ENCODE measurements at places on chromosomes 2 and 18.

DNA sequence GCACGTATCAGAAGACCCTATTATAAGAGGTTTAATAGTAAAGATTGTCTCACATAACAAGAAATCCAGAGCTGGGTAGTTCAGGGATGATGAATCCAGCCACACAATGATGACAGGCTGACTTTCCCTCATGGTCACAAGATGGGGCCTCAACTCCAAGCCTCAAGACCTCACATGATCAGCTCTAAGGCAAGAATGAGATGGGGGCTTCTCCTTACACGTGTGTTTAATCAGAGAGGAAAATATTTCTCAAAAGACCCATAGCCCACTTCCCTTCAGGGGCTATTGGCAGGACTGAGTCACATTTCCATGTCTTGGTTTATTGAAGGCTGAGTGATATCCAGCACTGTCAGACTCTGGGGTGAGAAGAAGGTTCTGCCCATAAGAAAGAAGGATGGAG is 100.2 kb upstream of the FOSL2 start:
- H3K4me1 ChIP-seq = no peaks in the 10 kb centered on the region
- no peak for DNase-seq
- no peaks in the 10 kb centered on the region for H3K27me3 ChIP-seq
- no peak overlapping the region for H3K27ac ChIP-seq
- H3K36me3 ChIP-seq = no peaks in the 10 kb centered on the region
- no peak overlapping the region for H3K4me3 ChIP-seq

GRCh38 chr18:5410582-5410981 is 115.1 kb upstream of the ZBTB14 start:
- H3K4me1 ChIP-seq = no peaks in the 10 kb centered on the region
- no peaks in the 10 kb centered on the region for H3K36me3 ChIP-seq
- H3K27ac ChIP-seq = no peak overlapping the region
- DNase-seq = no peak
- H3K4me3 ChIP-seq = no peak overlapping the region
- no peaks in the 10 kb centered on the region for H3K27me3 ChIP-seq

GRCh38 chr2:182866461-182867406 is at the start of gene FRZB:
FRZB (minus strand) TSS chr2:182866637; CDS start chr2:182866552, 85 bp downstream.
- DNase-seq = peak; percentile 73
- no peak within 1 kb of the TSS for H3K27ac ChIP-seq
- peaks cover 5% of the 10 kb centered on the region for H3K4me1 ChIP-seq
- no peaks in the 10 kb centered on the region for H3K27me3 ChIP-seq
- no peaks in the 10 kb centered on the region for H3K36me3 ChIP-seq

DNA sequence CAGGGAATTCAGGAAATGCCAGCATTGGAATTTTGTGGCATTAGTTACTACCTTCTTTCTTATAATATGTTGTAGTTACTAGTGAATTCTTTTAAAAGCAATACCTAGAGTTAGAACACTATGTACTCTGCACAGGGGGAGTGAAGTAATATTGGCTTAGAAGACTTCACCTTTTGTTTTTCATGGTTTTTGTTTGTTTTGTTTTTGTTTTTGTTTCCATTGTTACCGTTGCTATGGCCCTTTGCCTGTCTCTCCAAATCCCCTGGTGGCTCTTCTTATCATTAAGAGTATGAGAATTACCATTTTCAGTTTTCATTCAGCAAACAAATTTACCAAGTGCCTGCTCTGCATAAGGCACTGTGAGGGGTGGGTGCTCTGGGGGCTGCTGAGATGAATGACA is 160.1 kb downstream of the HAUS1 start:
- no peak overlapping the region for H3K4me3 ChIP-seq
- H3K27ac ChIP-seq = no peak overlapping the region
- DNase-seq = no peak
- no peaks in the 10 kb centered on the region for H3K4me1 ChIP-seq
- peaks cover 13% of the 10 kb centered on the region for H3K36me3 ChIP-seq

- no peak overlapping the region for H3K4me3 ChIP-seq
- H3K4me1 ChIP-seq = no peaks in the 10 kb centered on the region
- no peak overlapping the region for H3K27ac ChIP-seq
Observed at GRCh38 chr18:966759-967576, 62.3 kb downstream of the ADCYAP1 start.

GRCh38 chr2:219490186-219490585 is 8.5 kb upstream of the GMPPA start:
- no peaks in the 10 kb centered on the region for H3K27me3 ChIP-seq
- no peak overlapping the region for H3K27ac ChIP-seq
- no peaks in the 10 kb centered on the region for H3K4me1 ChIP-seq
- H3K36me3 ChIP-seq = no peaks in the 10 kb centered on the region
- DNase-seq = no peak

DNA sequence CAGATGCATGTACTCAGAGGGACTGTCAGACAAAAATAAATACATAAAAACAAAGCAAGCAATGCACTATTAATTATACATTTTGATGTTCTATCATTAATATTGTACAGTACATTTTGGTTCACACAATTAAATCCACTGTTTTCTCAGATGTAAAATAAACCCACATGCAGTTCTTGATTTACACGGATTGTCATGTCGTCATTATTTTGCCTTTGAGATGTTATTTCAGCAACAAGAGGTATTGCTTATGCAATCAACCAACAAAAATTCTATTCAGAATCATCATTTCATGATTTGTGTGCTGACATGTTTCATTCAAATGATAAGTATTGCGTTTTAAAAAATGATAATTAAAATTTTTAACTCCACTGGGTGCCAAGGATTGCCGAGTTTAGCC is 79.2 kb downstream of the TSHZ1 start:
- H3K27ac ChIP-seq = no peak overlapping the region
- H3K27me3 ChIP-seq = no peaks in the 10 kb centered on the region
- H3K4me1 ChIP-seq = no peaks in the 10 kb centered on the region

DNA sequence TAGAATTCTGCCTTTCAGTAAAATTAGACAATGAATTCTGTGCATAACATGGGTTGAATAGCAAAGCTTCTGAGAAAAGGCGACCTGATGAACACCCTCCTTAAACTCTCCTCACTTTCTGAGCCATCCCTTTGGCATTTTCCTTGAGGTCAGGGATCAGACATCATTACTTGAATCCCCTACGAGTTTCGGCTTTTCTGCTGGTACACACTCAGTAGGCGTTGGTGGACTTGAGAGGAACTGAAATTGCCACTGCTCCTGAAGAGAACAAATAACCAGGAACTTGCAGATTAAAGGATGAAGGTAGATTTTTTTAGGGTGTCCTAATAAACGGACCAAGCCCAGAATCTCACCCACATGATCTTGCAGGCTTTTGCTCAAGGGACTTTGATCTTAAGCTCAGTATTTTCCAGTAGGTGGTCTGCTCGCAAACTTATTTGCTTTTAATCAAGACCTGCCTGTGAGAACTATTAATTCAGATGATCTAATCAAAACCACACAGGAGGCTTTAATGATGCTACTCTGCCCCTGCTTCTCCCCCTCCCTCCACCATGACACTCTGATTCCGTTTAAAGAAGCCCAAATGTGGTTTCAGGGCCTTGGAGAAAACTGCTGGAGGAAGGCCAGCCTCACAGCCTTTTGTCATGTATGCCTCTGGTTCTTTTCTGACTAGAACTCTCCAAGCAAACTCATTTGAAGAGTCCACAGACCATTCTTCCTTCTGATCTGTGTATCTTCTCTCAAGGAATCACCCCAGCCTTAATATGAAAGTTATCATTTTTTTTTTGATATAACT is 124.9 kb downstream of the PRKCE start:
- H3K4me1 ChIP-seq = no peaks in the 10 kb centered on the region
- no peaks in the 10 kb centered on the region for H3K27me3 ChIP-seq
- no peaks in the 10 kb centered on the region for H3K36me3 ChIP-seq
- no peak for DNase-seq

- H3K4me3 ChIP-seq = no peak overlapping the region
- no peaks in the 10 kb centered on the region for H3K27me3 ChIP-seq
- H3K27ac ChIP-seq = no peak overlapping the region
- no peak for DNase-seq
- H3K36me3 ChIP-seq = no peaks in the 10 kb centered on the region
Observed at GRCh38 chr18:76371301-76372203, 123.5 kb downstream of the ZNF516 start.

DNA sequence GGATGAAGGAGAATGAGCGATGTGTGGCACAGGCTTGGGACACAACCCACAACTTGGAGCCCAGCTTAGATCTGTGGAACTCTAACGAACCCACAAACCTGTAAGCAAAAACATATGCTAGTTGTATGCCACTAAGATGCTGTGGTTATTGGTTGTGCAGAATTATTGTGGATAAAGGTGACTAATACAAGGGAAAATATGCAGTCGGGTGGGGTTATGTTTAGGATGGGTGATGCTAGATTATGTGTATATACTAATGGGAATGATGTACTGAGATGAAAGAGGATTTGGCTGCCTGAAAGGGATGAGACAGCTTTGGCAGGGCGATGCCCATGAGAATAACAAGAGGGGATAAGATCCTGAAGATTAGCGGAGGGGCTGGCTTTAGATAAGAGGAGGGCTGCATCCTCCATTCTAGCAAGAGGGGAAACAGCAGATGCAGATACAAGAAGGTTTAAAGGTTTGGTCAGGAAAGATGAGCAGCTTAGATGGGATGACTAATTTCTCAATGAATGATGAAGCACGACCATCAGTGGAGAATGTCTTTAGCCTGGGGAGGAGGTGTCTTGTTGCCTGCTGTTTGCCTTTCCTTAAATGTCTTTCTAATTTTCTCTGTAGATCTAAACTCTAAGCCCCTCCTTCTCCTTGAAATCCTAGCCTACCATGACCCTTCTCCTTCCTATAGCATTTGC is 49.6 kb downstream of the GALNT14 start:
- H3K27me3 ChIP-seq = no peaks in the 10 kb centered on the region
- no peaks in the 10 kb centered on the region for H3K36me3 ChIP-seq
- H3K4me3 ChIP-seq = no peak overlapping the region
- no peak for DNase-seq
- H3K4me1 ChIP-seq = no peaks in the 10 kb centered on the region

DNA sequence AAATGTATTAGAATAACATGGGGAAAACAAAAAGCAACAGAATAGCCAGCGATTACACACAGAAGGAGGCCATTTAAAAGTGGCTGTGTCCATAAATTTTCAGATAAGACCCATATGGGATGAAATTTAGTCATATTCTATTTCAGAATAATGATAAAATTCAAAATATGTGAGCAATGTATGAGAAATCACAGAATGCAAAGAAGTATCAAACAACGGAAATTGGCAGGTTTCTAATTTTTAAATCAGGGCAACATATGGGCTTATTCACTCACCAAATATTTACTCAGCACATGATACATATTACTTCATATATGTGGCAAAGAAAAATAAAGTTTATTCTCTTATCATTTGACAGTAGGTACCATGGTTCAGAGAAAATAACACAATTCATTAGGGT is 208.5 kb downstream of the GRB14 start:
- H3K27ac ChIP-seq = no peak overlapping the region
- no peaks in the 10 kb centered on the region for H3K27me3 ChIP-seq
- H3K4me1 ChIP-seq = no peaks in the 10 kb centered on the region
- H3K36me3 ChIP-seq = no peaks in the 10 kb centered on the region
- H3K4me3 ChIP-seq = no peak overlapping the region

GRCh38 chr2:126653761-126654160 is 2.2 kb upstream of the GYPC start:
- H3K27ac ChIP-seq = no peak overlapping the region
- no peaks in the 10 kb centered on the region for H3K36me3 ChIP-seq
- H3K4me1 ChIP-seq = peaks cover 8% of the 10 kb centered on the region

- no peaks in the 10 kb centered on the region for H3K4me1 ChIP-seq
- no peak for DNase-seq
- no peak overlapping the region for H3K4me3 ChIP-seq
- H3K27ac ChIP-seq = no peak overlapping the region
- H3K27me3 ChIP-seq = no peaks in the 10 kb centered on the region
Observed at GRCh38 chr2:217853301-217853881, 149.4 kb downstream of the TNS1 start.

GRCh38 chr2:7609556-7609955 is 692.3 kb downstream of the RNF144A start:
- H3K4me1 ChIP-seq = no peaks in the 10 kb centered on the region
- no peak for DNase-seq
- H3K27ac ChIP-seq = no peak overlapping the region
- no peak overlapping the region for H3K4me3 ChIP-seq

DNA sequence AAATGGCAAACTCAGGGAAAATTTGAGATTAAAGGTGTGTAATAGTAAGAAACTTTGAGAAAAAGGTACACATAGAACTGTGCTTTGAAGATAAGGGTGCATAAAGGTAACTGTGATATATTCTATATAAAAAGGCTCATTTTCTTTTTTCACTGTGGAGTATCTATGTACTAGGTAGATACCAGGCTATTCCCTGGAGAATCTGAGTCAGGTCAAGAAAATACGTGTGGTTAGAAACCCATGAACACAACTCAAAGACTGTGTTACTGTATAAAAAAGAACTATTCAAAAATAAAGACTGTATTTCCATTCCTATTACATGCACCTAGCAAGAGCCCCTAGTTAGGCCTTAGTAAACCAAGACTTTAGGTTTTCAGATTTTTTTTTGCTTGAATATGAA is 100.1 kb upstream of the GRB14 start:
- no peaks in the 10 kb centered on the region for H3K27me3 ChIP-seq
- H3K36me3 ChIP-seq = peaks cover 20% of the 10 kb centered on the region
- no peak for DNase-seq

- no peaks in the 10 kb centered on the region for H3K27me3 ChIP-seq
- no peak overlapping the region for H3K27ac ChIP-seq
- no peaks in the 10 kb centered on the region for H3K36me3 ChIP-seq
- H3K4me3 ChIP-seq = no peak overlapping the region
- no peaks in the 10 kb centered on the region for H3K4me1 ChIP-seq
Observed at GRCh38 chr2:215684448-215685237, 248.8 kb upstream of the FN1 start.

- no peak for DNase-seq
- no peaks in the 10 kb centered on the region for H3K4me1 ChIP-seq
- no peak overlapping the region for H3K27ac ChIP-seq
- no peaks in the 10 kb centered on the region for H3K36me3 ChIP-seq
- H3K27me3 ChIP-seq = no peaks in the 10 kb centered on the region
Observed at GRCh38 chr2:57536535-57537231, 509.9 kb upstream of the VRK2 start.
